Neural crest cell (in vitro differentiated cells): ENCODE measurements at places on chromosomes 16 and 17.

- DNase-seq: no peak
These were observed 433.6 kb downstream of the HAPSTR1 start for GRCh38 chr16:9525037-9525436.

DNA sequence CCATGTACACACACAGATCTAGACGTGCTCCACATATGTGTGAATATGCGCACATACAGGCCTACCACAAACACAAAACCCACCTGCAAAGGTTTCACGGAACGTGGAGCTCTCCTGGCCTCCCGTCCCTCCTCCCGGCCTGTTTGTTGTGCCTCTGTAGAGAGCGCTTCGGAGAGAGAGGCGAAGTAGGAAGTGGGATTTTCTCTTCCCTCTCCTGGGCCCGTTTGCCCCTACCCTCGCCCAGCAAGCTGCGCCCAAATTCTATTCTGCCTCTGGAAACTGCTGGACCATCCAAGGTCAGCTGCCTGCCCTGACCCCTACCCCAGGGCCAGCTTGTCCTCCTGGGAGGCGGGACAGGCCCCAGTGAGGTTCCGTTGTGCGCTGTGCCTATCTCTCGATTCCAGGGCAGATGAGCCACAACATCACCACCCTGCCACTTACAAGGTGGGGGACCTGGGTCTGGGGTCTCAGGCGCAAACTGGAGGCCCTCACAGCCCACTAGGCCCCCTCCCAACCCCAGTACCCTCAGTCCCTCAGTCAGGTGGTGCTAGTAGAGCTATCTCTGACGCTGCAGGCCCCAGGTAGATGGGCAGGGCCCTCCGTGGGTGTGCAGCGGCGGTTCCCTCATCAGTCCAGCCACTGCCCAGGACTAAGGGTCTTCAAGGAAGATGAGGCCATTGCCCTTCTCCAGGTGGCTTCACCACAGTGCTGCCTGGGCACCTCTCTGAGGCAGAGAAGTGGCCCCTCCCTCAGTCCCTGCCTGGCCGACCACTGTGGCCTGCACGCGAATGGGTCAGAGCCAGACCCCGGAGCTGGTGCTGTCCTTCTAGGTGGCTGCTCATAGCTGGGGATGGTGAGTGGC is 54.2 kb downstream of the BEAN1 start:
- no peak for DNase-seq

DNA sequence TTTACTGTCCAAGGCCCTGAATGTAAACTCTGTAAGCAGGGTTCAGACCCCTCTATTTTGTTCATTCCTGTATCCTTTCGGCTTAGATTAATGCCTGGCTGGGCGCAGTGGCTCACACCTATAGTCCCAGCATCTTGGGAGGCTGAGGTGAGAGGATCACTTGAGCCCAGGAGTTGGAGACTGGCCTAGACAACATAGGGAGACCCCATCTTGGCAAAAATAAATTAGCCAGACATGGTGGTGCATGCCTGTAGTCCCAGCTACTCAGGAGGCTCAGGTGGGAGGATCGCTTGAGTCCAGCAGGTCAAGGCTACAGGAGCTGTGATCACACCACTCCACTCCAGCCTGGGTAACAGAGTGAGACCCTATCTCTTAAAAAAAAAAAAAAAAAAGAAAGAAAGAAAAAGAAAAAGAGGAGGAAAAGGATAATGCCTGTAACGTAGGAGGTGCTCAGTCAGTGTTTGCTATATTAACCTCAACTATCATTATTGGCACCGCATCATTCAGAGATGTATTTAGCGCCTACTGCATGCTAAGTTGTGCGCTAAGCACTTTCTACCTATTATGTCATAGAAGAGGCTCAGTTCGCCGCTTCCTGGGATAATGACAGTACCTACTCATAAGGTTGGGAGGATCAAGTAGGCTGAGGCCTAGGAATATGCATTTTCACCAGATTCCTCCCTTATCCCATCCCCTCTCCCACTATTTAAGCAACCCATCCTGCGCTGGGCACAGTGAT is 5.0 kb downstream of the SOCS1 start:
- DNase-seq: no peak

GRCh38 chr16:90070440-90070839 is 6.7 kb downstream of the PRDM7 start:
- DNase-seq: no peak

DNA sequence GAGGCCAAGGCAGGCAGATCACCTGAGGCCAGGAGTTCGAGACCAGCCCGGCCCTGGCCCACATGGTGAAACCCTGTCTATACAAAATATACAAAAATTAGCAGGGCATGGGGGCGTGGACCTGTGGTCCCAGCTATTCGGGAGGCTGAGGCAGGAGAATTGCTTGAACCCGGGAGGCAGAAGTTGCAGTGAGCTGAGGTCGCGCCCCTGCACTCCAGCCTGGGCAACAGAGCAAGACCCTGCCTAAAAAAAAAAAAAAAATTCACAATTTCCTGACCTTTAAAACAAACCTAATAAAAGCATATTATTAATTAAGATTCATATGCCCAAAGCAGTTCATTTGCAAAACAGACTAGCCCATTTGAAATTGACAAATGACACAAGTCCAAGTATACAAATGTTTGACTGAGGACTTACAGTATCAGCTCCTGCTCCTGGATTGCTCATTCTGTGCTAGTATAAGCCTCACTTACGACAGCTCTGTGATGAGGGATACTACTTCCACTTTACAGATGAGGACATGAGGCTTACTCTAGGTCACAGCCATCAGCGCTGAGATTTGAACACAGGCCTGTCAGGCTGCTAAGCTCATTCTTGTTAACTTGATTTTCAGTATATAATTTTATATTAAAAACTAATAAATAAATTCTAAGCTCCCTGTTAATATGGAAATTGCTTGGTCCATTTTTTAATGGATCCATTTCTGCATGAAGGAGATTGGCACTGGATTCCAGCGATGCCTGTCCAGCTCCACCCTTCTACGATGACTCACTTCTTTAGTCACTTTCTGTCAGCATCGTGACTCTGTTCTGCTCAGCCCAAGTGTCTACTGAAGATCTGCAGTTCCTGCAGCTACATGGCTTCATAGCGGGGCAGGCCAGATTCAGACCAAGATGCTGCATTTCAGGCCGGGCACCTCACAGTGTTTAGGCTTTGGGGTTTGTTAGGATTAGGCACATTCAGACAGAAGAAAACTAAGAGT is 88.2 kb downstream of the WDR59 start:
- no peak for DNase-seq

DNA sequence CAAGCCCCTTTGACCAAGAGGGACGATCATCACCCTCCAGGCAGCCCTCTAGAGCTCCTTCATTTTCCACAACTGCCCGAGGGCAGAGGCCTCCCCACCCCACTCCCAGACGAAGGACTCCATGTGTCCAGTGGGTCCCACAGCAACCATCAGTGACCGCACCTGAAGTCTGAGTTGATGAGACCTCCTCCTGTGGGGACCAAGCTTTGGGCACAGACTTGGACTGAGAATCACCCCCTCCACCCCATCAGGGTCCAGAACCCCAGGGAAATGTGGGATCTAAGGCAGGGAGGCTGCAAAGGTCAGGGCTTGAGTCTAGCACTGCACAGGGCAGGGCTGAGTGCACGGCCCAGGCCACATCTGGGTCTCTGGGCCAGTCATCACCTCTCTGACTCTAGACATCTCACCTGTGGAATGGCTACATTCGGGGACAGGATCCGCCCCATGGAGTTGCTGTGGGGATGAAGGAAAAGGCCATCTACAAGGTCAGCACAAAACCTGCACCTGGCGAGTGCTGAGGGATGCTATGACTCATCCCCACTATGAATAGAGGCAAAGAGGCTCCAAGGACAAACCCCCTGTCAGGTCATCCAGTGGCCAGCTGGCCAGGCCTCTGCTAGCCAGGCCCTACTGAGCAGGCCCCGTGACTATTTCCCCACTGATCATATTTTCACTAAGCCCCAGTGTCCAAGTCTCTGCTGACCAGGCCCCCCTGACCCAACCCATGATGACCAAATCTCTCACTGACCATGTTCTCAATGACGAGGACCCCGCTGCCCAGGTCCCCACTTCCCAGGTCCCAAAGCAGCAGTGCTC is 38.4 kb downstream of the TNFRSF13B start:
- DNase-seq: no peak

GRCh38 chr16:49849754-49850108 is 6.2 kb downstream of the ZNF423 start:
- no peak for DNase-seq

GRCh38 chr17:32846143-32846542 is 30.8 kb downstream of the MYO1D start:
- no peak for DNase-seq

DNA sequence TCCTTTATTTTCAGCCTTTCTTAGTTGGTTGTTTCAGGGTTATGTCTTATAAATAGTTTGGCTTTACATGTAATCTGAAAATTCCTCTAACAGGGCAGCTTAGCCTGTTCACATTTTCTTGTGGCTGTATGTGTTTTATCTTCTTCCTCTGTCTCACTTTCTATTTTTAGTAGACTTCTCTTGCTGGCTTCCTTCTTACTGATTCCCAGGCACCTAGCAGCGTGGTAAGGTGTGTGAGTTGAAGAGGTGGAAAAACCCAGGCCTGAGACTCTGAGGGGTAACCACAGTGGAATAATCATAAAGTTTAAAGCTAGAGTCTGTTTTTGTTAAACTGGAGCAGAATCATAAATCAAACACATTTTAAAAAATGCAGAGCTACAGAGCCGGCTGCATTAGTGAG is 190.9 kb downstream of the LGALS9B start:
- DNase-seq: no peak

DNA sequence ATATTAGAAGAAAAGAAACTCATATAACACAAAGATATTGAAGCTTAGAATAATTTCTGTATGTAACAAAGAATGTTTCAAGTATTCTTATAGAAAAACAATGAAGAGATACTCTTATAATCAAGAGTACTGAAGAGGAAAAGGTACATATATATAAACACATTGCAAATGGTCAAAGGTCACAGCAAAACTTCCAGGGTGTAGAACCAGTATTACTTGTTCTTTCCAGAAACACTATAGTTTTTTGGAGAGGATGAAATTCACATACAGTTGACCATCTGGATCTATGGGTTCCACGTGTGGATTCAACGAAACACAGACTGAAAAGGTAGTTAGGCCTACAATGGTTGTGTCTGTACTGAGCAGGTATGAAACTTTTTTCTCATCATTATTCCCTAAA is 22.6 kb downstream of the PRPSAP1 start:
- DNase-seq: no peak

DNA sequence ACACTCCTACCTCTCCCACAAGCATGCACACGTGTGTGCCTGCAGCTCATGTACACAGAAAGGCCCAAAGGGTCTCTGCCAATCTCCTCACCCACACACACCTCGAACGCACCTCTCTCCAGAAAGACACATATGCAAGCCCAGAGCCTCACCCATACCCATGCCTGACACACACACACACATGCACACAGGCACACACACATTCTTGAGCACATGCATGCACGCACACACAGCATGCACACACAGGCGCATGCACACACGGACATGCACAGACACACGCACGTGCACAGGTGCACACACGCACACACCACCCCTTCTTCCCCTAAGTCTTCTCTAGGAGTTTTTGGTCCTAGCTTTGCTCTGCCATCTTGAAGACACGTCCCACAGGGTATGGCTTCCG is 48.7 kb upstream of the CACNG4 start:
- no peak for DNase-seq
